ENCODE measurements at places on chromosomes 11 and 22.

- no peak for DNase-seq
Measured at GRCh38 chr11:92828556-92828955, 140.9 kb upstream of the MTNR1B start.

- no peak for DNase-seq
Measured at GRCh38 chr11:68116126-68116525, 5.1 kb downstream of the CHKA start.

DNA sequence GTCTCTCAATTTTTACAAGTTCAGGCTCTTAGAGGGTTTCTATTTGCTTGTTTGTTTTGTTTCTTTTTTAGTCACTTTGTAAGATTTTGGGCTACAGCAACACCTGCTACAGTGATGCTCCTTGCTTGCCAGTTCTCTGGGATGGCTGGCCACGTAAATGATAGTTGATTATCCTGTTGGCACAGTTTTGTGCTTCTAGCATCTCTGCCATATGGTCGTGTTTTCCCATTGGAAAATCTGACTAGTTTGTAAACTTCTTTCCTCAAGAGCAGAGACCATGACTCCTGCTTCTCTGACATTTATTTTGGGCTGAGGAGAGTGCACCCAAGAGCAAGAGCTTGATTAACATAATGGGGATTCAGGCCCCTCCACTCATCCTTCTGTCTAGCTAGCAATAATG lies 1621.6 kb upstream of the RAG2 start:
- DNase-seq, result no peak

GRCh38 chr11:64148226-64148916 lies 17.5 kb downstream of the MACROD1 start:
- DNase-seq, result peak; percentile 34

- no peak for DNase-seq
Measured at GRCh38 chr11:86996953-86997570, 40.7 kb upstream of the TMEM135 start.

GRCh38 chr11:292211-293121 lies 3.5 kb downstream of the PGGHG start:
- no peak for DNase-seq

- DNase-seq, result no peak
Measured at GRCh38 chr22:44131989-44132685, 48.6 kb upstream of the PARVG start.

GRCh38 chr22:20785415-20785814 lies 11.5 kb downstream of the SERPIND1 start:
- DNase-seq, result no peak

GRCh38 chr11:34798985-34799384 lies 117.2 kb downstream of the APIP start:
- no peak for DNase-seq

GRCh38 chr22:41768430-41768829 lies 32.0 kb upstream of the CCDC134 start:
- no peak for DNase-seq

DNA sequence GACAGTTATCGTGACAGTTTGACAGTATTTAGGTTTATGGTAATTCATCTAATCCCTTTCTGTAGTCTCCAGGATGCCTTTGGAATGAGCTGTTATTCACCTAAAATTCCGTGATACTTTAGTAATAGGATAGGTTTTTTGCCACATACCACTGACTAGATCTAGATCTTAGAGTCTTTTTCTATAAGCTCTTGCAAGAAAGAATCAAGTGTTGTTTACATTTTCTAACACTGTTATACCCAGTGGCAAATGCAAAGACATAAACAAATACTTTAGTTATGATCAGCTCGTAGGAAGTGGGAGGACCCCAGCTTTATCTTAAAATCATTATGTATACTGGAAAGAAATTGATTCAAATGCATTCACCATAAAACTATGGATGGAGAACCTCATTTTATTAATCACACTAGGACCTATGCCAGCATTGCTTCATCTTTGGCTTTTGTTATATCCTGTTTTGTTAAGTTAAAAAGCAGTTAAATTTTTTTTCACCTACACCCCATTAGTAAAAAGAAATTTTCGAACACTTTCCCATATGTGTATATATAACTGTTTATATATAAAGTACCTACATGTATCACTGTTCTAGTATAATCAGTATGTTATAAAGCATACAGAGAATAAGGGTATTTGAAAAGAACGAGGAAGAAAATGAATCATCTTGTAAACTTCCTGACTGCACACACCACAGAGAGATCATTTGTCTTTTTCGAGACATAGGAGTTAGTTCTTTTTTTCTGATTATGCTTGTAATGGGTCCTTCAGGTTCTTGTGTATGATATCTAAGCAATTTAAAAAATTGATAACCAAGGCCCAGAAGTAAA lies 60.9 kb downstream of the PDHX start:
- no peak for DNase-seq

- DNase-seq, result no peak
Measured at GRCh38 chr11:2293984-2294925, 7.5 kb downstream of the C11orf21 start.

DNA sequence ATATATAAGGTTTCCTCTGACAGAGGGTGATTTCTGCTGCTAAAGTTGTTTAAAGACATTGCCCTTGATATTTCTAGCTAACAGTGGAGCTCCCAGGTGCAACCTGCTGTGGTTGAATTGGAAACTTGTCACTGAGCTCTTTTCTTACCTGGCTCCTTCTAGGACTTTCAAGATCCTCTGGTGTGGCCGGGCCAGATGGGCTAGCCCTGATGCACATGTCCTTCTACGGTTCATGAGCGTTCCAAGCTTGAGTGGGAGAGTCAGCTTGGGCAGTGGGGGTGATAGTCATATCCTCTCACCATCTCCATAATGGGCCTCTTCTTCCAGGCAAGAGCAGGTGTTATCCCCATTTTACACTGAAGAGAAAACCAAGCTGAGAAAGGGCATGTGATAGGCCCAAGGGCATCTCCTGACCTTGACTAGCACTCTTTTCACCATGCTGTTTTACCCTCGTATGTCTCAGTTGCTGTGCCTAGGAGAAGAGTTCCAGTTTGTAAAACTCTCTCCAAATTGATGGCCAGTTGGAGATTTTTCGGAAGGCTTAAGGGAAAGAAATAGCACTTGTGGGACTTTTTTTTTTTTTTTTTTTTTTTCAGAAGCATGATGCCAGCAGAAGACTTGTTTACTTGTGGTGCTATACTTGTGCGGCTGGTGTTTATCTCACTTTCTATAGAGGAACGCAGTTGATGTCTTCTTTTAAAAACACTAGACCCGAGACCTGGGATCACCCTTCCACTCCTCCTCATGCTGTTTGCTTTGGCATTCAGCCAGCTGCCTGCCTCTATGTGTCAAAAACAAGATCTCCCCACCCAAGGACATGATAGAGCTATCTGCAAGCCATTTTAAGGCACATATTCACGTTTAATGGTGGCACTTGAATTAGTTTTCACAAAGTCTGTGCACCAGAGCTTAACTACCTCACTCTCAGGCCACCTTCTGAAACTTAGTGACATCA lies 32.6 kb downstream of the TEAD1 start:
- DNase-seq, result no peak

DNA sequence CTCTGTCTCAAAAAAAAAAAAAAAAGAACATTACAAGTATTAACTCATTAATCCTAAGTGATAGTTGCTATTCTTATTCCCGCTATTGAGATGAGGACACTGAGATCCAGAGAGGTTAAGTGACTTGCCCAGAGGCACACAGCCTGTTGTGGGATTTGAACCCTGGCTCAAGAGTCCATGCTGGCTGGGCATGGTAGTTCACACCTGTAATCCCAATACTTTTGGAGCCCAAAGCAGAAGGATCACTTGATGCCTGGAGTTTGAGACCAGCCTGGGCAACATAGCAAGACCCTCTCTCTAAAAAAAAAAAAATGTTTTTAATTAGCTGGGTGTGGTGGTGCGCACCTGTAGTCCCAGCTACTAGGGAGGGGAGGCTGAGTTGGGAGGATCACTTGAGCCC lies 4.1 kb downstream of the GCAT start:
- no peak for DNase-seq

DNA sequence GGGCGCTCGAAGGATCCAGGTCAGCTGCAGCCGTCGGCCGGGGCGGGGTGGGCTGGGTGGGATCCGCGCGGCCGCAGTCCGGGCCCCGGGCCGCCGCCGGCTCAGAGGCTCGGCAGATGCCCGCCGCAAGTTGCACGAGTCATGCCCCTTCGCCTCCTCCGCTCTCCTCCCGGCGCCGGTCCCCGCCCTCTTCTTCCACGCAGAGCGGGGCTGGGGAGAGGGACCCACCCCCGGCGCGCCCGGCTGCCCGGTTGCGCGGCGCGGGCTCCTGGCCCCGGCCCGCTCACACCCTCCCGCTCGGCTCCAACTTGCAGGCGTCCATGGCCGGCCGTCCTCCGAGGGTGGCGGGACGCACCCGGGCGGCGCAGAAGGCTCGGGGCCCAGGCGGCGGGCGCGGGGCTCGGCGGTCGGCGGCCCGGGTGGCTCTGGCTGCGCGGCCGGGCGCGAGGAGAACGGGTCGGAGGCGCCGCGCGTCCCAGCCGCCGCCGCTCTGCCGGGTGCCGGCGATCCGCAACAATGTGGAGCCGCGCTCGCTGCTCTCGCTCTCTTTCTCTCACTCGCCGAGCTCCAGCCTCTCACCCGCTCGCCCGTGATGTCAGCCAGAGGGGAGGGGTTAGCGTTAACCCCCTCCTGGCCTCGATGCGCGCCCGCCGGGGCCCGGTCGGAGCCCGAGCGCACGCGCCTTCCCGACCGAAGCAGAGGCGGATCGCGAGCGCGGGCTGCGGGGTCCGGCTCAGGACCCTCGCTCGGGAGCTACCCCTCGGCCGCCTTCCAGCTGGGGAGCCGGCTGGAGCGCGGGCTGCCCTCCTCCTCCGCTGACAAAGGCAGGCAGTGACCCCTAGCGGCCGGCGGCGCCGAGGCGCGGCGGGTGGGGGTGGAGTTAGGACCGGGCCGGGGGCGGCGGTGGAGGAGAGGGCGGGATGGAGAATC lies at the start of gene NECTIN1:
TSS of gene NECTIN1 (minus strand) at position 550 of the 930 bp plus-strand sequence. CDS start 647 bp downstream, outside the sequence.
- DNase-seq, result peak; percentile 66

DNA sequence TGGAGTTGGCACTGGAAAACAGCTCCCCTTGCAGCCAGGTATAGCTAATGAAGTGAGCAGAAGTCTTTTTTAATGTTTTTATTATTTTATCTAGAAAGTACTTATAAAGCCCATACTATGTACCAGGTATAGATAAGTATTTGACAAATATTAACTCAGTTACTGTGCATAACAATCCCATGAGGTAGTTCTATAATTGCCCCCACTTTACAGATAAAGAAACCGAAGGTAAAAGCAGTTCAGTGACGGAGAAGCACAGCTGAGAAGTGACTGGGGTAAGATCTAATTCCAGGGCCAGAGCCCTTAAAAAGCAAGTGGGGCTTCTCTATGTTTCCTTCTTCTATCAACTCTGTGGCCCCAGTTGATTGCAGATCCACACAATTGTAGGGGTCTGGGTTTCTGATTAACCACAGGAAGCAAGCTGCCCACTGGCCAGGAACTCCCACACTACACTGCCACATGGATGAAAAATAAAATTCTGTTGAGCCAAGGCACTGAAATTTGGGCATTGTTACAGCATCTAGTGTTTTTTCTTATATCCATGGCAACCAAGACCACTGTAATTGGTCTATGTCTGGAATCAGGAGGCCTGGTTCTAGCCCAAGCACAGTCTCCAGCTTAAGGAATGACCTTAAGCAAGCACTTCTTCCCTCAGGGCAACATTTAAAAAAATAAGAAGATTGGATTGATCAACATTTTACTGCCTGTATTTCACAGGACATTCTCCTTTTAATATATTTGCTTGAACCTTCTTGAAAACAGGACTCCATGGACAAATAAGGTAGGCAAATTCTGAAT lies 55.3 kb upstream of the TEAD1 start:
- DNase-seq, result no peak

- no peak for DNase-seq
Measured at GRCh38 chr22:38455530-38456271, 702 bp upstream of the KCNJ4 start.

DNA sequence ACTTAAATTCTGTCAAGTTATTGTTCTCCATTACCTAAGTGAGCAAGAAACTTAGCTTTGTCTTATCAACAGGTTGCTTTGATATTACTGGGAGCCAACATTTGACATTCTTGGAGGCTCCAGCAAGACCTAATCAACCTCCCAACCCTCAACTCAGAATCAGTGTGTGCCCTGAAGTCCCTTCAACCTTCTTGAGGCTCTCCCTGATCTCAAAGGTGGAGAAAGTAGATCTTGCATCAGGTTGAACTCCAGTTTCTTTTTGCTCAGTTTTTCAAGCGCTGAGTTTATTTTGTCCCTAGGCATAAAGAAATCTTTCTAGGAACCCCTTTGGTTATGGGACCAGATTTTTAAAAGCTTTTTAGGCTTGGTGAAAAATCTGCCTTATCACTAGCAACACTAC lies 1.4 kb downstream of the FAM111A start:
- no peak for DNase-seq

DNA sequence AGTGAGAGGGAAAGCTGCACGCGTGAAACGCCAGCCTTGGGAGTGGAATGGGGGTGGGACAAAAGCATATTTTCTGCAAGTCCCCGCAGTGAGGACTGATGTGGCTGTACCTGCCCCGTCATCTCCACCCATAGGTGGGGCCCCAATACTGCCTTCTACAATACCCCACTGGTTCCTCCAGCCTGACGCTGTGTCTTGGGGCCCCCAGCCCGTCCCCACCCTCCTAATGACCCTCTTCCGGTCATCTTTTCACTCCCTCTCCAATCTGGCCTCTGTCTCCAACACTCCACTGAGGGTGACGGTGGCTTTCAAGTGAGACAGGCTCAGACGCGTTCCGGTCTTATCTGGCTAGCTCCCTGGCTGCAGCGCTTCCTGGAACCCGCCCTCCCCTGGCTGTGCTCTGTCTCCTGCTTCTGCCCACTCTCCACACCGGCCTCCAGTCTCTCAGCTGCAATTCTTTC lies 104.2 kb downstream of the MICAL3 start:
- DNase-seq, result no peak

GRCh38 chr11:65575568-65576231 lies at the start of gene EHBP1L1:
Gene EHBP1L1, plus strand, starts transcription at chr11:65576053. Its CDS starts 250 bp downstream, at chr11:65576303.
- DNase-seq, result peak; percentile 77

Measured in T-helper 22 cell (primary cell).